Camera-type eye (tissue), 1 donor: ENCODE measurements at places on chromosomes 16 and 17. TPM values are rescaled to one million over a fixed set of nuclear protein-coding genes. Genes with fewer than 3 reads are reported as not detected.

Gene LRRC37B
- total RNA-seq: 48.4 TPM

Gene NPTX1
- 12.9 TPM for total RNA-seq

Gene TRIM37
- total RNA-seq: 63.7 TPM

Gene ARHGDIG
- total RNA-seq: 10.5 TPM

Gene BCL6B
- 5.4 TPM for total RNA-seq

Gene CCL15
- not detected for total RNA-seq

Gene DHRS7C
- 1.7 TPM for total RNA-seq

Gene PNMT
- total RNA-seq: 1.2 TPM

Gene PIMREG
- total RNA-seq: 9.8 TPM

Gene ELP5
- total RNA-seq: 39.5 TPM

Gene SEPTIN12
- total RNA-seq: not detected

Gene MT4
- not detected for total RNA-seq

Gene IRF8
- total RNA-seq: 10.4 TPM

Gene CRISPLD2
- total RNA-seq: 39.8 TPM

Gene CARD14
- 4.8 TPM for total RNA-seq

Gene KRTAP9-3
- not detected for total RNA-seq

Gene CLEC10A
- total RNA-seq: 3.3 TPM

Gene LRRC46
- 0.16 TPM for total RNA-seq

Gene COASY
- 19.0 TPM for total RNA-seq

Gene PCTP
- total RNA-seq: 9.3 TPM

Gene KRTAP9-4
- total RNA-seq: not detected

Gene GNG13
- total RNA-seq: 3.8 TPM

Gene KCTD19
- total RNA-seq: 0.44 TPM

Gene SUPT4H1
- 38.3 TPM for total RNA-seq

Gene ZP2
- total RNA-seq: 0.33 TPM

Gene CCDC40
- 11.0 TPM for total RNA-seq

Gene SLFN12L
- 0.77 TPM for total RNA-seq

Gene GCGR
- 0.27 TPM for total RNA-seq

Gene ABCC12
- total RNA-seq: not detected

Gene C17orf78
- not detected for total RNA-seq

Gene HOXB5
- total RNA-seq: not detected

Gene ABAT
- total RNA-seq: 42.9 TPM

Gene NPIPA5
- total RNA-seq: not detected

Gene KRTAP4-6
- not detected for total RNA-seq

Gene ANTKMT
- 25.7 TPM for total RNA-seq

Gene TNFRSF17
- total RNA-seq: not detected

Gene SLFN12
- 11.5 TPM for total RNA-seq

Gene APOH
- total RNA-seq: not detected

Gene RAMP2
- total RNA-seq: 26.2 TPM

Gene ZNF174
- total RNA-seq: 13.5 TPM

Gene KRTAP4-7
- total RNA-seq: not detected

Gene FOXJ1
- 1.6 TPM for total RNA-seq

Gene TBC1D3G
- 2.2 TPM for total RNA-seq

Gene APOBR
- total RNA-seq: 0.60 TPM

Gene SLC35G6
- total RNA-seq: not detected

Gene USH1G
- 0.66 TPM for total RNA-seq

Gene NAT9
- 43.5 TPM for total RNA-seq

Gene ALOX12B
- total RNA-seq: 0.99 TPM

Gene CTRB1
- total RNA-seq: not detected
